Right lobe of liver (tissue), 6 donors: ENCODE measurements at places on chromosomes 5 and 9. TPM values are rescaled to one million over a fixed set of nuclear protein-coding genes. Genes with fewer than 3 reads are reported as not detected.

DNA sequence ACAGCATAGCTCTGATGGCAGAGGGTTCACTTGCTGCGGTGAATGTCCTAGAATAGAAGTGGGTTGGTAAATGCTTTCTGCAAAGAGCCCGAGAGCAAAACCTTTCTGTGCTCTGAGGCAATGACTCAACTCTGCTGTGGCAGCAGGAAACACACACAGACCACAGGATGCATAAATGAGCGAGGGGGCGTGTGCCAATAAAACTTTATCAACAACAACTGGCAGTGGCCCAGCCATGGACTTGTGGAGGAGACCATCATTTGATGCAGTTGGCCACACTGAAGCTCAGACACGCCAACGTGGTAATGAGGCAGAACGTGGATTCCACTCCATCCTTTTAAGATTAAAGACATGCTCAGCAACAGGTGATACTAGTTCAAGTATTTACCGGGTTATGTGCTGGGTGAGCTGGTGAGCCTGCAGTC, 6.8 kb downstream of the MRPL36 start:
- DNase-seq = no peak
- no peak overlapping the region for H3K27ac ChIP-seq
- H3K27me3 ChIP-seq = no peaks in the 10 kb centered on the region

DNA sequence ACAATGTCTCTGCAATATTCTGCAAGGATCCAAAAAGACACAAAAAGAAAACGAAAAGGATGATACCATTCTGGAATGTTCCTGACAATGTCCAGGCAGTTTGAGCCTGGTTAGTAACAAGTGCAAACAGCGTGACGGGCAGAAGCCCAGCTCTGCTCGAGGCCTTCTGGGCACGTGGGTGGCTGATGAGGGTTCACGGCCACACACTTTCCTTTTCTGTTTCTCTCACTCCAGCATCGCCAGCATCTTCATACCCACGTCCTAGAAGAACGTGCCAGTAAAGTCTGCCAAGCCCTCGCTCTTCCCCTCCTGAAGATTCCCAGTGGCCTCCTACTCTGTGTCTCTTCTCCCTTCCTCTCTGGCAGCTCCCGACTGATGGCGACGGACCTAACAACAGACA, 36.7 kb downstream of the COL23A1 start:
- H3K27me3 ChIP-seq = no peaks in the 10 kb centered on the region
- H3K36me3 ChIP-seq = no peaks in the 10 kb centered on the region
- H3K4me1 ChIP-seq = no peaks in the 10 kb centered on the region
- no peak overlapping the region for H3K27ac ChIP-seq
- no peak for DNase-seq
- H3K4me3 ChIP-seq = no peak overlapping the region

- H3K27ac ChIP-seq = no peak overlapping the region
- no peak for DNase-seq
- H3K4me1 ChIP-seq = no peaks in the 10 kb centered on the region
- no peaks in the 10 kb centered on the region for H3K27me3 ChIP-seq
- H3K36me3 ChIP-seq = no peaks in the 10 kb centered on the region
Observed at GRCh38 chr9:37730839-37731238, 22.8 kb upstream of the TRMT10B start.

- no peaks in the 10 kb centered on the region for H3K4me1 ChIP-seq
- DNase-seq = peak; percentile 56
- H3K4me3 ChIP-seq = no peak overlapping the region
- no peaks in the 10 kb centered on the region for H3K36me3 ChIP-seq
- H3K27ac ChIP-seq = no peak overlapping the region
- no peaks in the 10 kb centered on the region for H3K27me3 ChIP-seq
Observed at GRCh38 chr9:121604242-121604641, 47.2 kb upstream of the DAB2IP start.

The LPCAT1 gene
- total RNA-seq = 8.7 TPM

The FBXO38 gene
- 22.9 TPM for total RNA-seq

GRCh38 chr9:128771094-128771721, 519 bp downstream of the ZER1 start:
- no peak for DNase-seq
- H3K27me3 ChIP-seq = no peaks in the 10 kb centered on the region
- no peaks in the 10 kb centered on the region for H3K36me3 ChIP-seq
- H3K27ac ChIP-seq = peak overlapping the region; percentile 92
- H3K4me1 ChIP-seq = peaks cover 13% of the 10 kb centered on the region

- no peaks in the 10 kb centered on the region for H3K27me3 ChIP-seq
- DNase-seq = no peak
- H3K27ac ChIP-seq = no peak overlapping the region
Observed at GRCh38 chr5:12320331-12320730, 416.1 kb upstream of the CTNND2 start.

The SERF1A gene
- 2.6 TPM for total RNA-seq

The PCDHB4 gene
- total RNA-seq = 0.18 TPM

GRCh38 chr9:92659601-92660000, 10.3 kb downstream of the IPPK start:
- H3K27me3 ChIP-seq = no peaks in the 10 kb centered on the region
- no peak for DNase-seq
- H3K4me1 ChIP-seq = no peaks in the 10 kb centered on the region
- no peak overlapping the region for H3K4me3 ChIP-seq

The NTRK2 gene
- total RNA-seq = 0.38 TPM
